ENCODE measurements at places on chromosomes 7 and 10.

DNA sequence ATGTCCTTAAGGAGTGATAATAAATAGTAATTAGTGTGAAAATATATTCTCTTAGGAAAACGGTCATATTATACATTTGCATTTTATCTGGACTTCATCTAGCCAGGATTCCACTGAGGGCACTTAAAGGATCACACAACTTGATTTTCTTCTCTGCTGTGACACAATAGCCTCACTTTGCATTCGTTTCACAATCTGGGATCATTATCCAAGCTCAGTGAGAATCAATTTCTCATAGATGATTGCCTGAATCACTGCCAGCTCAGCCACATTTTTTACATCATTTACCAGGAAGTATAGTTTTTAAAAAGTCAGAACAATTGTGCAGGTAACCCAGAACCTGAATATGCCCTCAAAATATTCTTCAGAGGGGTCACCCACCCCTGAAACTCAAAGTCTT is 68.9 kb downstream of the PTPRZ1 start:
- DNase-seq = no peak

- DNase-seq = no peak
These were observed 12.0 kb downstream of the INPP5F start for GRCh38 chr10:119737823-119738222.

GRCh38 chr7:154750353-154750801 is 252.5 kb downstream of the PAXIP1 start:
- no peak for DNase-seq

DNA sequence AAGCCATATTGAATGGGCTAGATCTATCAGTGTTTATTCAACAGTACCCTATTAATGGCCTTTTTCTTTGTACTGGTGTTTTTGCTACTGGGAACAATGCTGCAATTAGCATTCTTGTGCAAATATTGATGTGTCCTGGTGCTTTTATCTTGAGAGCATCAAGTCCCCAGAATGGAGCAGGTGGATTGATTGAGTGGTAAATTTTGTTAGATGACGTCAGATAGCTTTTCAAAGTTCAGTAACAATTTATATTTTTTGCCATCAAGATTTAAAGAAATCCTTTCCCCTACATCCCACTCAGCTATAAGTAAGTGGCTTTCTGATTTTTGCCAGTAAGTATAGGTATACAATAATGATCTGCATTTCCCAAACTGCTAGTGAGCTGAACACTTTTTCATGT is 63.4 kb upstream of the SYPL1 start:
- no peak for DNase-seq

DNA sequence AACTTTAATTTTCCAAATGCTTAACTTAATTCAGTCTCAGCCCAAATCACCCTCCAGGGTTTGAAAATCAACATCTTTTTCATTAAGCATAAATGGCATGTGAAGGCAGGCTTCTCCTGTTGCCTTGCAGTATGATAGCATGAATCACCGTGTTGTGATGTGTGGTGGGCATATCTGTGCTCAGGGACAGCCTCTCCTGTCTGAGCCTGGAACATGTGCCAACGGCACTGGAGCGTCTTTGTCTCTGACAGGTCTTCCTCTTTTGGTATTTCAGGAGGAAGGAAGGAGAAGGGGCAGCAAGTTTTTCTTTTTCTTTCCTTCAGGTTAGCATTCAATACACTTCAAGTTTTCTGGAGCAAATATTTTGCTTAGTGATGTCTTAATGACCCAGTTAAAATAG is 57.6 kb downstream of the LRGUK start:
- DNase-seq = no peak

- no peak for DNase-seq
These were observed 357.8 kb upstream of the STEAP1 start for GRCh38 chr7:89796481-89796880.

DNA sequence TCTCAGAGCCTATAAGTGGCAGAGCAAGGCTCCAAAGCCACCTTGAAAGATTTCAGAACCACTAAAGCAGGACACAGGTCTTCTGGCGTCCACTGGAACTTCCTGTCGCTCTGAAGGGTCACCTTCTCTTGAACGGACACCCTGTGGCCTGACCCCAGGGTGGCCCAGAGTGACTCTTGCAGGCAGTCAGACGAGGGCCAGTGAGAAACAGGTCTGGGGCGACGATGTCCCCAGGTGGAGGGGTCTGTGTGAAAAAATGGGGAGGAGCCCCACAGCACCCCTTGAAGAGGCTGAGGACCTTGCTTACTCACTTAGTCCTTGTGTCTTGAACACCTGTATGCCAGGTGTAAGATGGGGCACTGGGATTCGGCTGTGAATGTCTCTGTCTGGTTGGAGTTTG is 946 bp upstream of the RASGEF1A start:
- no peak for DNase-seq

- no peak for DNase-seq
These were observed 329.9 kb upstream of the CELF2 start for GRCh38 chr10:10687751-10688150.

- DNase-seq = no peak
These were observed 51.4 kb downstream of the JAKMIP3 start for GRCh38 chr10:132117146-132117545.

DNA sequence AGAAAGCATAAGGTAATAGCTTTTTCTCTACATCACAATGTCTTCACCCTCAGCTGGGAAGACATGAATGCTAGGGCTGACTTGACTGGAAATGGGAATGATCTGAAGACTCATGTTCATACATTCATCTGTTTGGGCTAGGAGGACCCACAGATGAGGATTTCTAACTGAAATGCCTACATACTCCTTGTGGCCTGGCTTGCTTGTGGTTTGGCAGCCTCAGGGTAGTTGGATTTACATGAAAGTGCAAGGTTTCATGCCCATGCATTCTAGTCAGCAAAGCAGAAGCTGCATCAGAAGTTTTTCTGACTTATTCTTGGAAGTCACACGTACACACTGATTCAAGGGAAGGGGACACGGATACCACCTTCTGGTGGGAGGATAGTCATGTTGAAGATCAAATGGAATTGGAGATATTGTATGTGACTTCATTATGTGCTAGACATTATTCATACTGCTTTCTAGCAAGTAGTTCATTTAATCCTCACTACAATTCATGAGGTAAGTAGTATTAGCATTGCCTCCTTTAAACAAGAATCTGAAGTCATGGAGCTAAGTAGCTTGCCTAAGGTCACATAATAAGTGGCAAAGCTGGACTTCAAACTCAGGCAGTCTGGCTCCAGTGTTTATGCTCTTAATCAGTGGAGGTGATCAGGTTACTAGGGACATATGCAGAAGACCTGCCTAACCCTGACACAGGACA is 957.0 kb downstream of the LRMDA start:
- no peak for DNase-seq

DNA sequence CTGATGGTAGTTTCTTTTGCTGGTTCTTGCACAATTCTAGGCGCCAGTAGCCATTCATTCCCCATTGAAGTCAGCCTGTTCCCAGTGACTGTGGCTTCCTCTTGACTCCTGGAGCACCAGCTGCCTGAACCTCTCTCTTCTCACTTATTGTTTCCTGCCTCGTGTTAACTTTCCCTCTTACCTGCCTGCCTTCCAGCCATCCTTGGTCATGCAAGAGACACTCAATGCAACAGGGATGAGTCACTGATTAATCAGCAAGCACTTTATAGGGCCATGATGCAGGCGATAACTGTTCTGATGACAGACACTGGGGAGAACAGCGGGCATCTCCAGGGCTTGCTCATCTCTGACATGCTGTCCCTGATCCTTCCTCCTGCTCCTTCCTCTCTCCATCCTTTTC is 122.0 kb downstream of the PLCE1 start:
- DNase-seq = no peak

DNA sequence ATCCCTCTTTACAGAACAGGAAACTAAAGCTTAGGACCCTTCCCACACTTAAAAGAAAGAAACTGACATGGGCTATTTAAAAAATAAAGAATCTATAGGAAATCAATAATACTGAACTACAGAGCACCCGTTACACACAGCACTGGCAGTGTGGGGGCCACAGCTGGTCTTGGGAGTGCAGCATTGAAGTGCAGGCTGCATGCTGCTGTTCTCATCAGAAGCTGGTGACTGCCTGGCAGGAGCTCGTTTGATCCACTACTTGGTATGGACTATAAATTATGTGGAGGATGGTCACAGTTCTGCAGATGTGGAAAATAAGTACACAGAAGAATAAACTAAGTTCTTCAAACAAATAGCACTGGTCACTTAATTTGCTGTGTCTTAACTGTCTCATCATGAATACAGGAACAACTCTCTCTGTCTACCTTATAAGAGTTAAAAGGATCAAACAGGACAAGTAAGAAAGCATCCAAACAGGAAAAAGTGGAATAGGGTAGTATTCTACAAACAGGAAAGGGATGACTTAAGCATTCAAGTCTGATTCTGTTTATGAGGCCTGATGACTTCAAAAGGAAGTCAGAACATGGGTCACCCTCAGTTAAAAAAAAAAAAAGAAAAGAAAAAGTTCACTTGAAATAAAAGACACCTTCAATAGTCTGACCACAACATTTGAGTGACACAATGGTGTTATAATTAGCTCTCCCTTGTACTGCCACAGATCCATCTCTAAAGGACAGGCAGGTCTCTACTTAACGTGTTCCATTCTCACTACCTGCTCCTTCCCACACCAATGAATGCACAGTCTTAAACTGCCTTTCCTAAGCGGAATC is 21.0 kb downstream of the DOCK4 start:
- no peak for DNase-seq

DNA sequence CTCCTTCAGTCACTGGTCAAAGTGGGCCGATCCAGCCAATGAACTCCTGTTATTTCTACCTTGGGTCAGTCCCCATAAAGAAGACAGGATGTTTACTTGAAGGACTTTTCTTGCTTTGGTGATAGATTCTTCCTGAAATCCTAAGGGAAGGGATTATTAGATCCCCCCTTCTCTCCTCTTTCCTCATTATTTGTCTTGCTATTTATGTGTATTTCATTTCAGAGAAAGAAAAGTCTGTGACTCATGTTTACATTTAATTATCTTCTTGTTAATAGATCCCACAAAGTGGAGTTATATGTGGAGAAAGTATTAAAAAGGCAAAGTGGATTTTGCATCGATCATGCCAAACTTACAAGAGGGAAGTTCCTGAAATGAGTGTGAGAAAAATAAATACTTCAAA is 341.5 kb downstream of the PHTF2 start:
- DNase-seq = no peak

- DNase-seq = no peak
These were observed 256.9 kb downstream of the INHBA start for GRCh38 chr7:41445946-41446345.

- DNase-seq = no peak
These were observed 438.0 kb upstream of the NFE2L3 start for GRCh38 chr7:25714013-25714412.

- DNase-seq = no peak
These were observed 913.5 kb upstream of the GHITM start for GRCh38 chr10:83225781-83226180.

DNA sequence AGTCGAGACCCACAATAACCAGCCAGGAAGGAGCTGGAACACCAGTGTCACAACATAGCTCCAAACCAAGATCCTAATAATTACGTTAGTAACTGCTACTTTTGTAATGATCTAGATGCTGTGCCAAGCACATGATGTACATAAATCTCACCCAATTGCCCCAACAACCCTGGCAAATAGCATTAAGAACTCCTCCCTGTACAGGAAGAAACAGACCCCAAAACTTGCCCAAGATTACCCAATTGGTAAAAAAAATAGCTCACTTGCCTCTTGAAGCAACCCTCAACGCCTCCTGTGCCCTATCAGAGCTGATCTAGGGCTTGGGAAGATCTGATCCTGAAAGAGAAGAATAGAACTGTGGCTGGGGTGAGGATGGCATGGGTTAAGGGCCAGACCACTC is 628.7 kb upstream of the AUTS2 start:
- no peak for DNase-seq

DNA sequence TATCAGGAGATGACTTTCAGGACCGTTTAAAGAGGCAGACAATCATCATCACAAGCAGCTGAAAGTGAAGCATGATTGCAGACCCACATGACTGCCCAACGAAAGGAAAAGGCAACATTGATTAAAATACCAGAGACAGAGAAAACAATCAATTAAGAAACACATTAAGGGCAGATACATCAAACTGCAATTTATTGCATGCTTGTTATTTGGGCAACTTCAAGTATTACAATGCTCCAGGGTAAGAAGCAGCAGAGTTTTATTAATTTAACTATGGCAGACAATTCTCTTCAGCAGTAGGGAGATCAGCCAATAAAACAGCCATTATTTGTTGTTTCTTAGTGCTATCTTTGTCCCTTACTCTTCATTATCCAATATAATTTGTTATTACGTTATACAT is 367.7 kb upstream of the HPS1 start:
- DNase-seq = no peak

DNA sequence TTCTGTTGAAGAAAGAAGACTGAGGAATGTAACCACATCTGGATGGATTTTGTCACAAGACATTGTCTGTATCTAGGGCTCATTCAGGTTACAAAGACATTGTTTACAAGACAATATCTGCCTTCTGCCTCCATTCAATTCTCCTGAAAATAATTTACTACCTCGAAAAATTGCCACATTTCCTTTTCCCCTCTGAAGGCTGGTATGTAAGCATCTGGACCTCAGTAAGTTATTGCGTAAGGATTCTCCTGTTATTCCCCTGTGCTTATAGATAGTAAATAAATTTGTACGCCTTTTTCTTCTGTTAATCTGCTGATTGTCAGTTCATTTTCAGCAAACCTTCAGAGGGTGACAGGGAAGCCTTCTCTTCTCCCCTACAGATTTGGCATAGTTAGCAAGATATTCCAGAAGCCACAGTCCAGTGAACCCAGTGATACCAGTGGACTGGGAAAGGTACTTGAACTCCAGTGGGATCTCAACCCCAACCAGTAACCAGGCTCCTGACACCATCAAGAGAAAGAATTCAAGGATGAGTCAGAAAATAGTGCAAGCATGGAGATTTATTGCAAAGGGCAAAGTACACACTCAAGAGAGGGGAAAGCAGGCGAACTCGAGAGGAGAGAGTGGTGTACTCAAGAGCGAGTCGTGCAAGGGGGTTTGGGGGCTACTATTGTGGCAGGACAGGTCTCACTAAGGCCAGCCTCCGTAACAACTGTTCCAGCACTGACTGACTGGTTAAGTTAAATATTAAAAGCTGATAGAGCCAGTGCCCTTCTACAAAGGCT is 706.9 kb upstream of the GHITM start:
- DNase-seq = no peak

- no peak for DNase-seq
These were observed 66.1 kb upstream of the AFAP1L2 start for GRCh38 chr10:114470361-114470760.

GRCh38 chr10:132172091-132173066 is 14.4 kb upstream of the DPYSL4 start:
- DNase-seq = no peak

DNA sequence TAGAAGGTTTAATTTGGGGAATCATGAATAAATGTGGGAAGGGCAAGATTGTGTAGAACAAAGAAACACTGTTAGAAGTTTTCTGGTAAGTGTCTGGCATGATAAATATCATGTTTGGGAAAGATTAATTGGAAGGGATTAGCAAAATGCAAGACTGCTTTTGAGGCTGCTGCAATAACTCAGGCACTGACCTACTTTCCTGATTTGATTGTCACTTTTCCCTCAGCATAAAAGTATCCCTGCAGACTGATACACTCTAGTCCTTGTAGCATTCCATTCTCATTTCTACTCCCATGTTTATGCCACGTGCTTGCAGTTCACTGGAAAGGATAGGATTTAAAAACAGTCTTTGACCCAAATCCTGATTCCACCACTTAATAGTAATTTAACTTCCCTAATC is 303.3 kb upstream of the SEMA3A start:
- no peak for DNase-seq
